ENCODE measurements at places on chromosomes 13 and 19.

DNA sequence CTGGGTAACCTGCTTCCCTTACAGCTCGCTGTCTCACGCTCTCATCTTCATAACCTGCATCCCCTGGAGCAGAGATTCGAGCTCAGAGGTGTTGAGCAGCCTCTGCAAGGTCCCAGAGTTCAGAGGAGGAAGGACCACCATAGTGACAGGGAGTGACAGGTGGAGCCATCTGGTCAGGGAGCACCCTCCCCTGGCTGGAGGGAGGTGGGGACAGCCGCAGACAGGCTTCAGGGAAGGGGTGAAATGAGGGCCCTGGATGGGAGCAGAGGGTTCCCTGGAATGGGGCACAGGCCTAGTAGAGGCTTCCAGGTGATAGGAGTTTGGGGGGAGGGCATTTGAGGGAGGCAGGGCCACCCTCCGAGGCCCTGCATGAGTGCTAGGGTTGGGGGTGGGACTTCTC lies 82.1 kb downstream of the ZNF429 start:
- DNase-seq = no peak

GRCh38 chr13:71056581-71056980 lies 810.4 kb downstream of the DACH1 start:
- no peak for DNase-seq

DNA sequence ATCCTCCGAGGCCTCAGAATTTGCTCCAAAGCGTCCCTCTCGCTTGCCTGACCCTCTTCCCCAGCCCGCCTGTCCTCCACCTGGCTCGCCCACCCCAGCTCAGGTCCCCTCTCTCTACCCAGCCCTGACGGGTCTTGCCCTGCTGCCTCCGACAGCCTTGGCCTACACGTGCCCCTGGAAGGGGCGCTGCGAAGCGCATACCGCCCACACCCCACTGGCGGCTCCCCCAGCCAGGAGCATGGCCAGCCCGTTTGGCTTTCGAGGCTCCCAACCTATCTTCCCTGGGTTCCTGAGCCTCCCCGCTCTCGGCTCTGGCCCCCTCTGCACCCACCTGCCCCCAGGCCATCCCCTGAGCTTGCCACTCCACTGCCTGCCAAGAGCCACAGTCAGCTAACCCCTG lies 4.5 kb downstream of the XAB2 start:
- DNase-seq = no peak

GRCh38 chr13:109883181-109884180 lies 97.1 kb upstream of the IRS2 start:
- no peak for DNase-seq

GRCh38 chr13:25927363-25927762 lies 124.5 kb downstream of the SHISA2 start:
- DNase-seq = no peak

DNA sequence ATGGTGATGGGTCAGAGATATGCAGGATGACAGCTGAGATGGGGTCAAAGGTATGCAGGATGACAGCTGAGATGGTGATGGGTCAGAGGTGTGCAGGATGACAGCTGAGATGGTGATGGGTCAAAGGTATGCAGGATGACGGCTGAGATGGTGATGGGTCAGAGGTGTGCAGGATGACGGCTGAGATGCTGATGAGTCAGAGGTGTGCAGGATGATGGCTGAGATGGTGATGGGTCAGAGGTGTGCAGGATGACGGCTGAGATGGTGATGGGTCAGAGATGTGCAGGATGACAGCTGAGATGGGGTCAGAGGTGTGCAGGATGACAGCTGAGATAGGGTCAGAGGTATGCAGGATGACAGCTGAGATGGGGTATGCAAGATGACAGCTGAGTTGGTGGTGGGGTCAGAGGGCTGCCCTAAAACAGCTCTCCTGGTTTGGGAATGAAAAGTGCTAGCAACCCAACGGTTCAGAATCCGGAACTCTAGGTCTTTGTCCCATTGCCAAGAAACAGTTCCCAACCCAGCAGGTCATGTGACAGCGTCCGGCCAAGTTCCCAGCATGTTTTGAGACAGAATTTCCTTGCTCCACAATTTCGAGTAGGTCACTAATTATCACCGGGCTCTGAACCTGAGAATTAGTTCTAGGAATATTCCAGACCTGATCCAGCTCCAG lies 3.2 kb downstream of the SELENOW start:
- DNase-seq = no peak

- DNase-seq = no peak
These were observed 315 bp downstream of the ZNF492 start for GRCh38 chr19:22634450-22634827.

DNA sequence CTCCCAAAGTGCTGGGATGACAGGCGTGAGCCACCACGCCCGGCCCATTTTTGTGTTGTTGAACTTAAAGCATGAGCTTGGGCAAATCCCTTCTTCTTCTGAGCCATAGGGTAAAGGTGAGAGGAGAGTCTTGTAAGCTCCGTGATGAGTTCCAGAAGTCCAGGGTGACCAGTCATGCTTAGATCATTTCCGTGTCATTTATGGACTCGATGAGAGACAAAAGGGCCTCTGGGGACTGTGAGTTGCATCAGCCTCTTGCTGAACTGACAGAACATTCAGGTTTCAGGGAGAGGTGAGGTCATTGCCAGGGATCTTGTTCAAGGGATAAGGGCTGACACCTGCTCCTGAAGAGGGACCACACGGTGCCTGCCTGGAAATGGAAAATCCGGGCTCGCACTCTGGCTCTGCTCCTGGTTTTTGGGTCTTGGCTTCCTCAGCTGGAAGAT lies 53.6 kb downstream of the GADD45B start:
- DNase-seq = no peak

DNA sequence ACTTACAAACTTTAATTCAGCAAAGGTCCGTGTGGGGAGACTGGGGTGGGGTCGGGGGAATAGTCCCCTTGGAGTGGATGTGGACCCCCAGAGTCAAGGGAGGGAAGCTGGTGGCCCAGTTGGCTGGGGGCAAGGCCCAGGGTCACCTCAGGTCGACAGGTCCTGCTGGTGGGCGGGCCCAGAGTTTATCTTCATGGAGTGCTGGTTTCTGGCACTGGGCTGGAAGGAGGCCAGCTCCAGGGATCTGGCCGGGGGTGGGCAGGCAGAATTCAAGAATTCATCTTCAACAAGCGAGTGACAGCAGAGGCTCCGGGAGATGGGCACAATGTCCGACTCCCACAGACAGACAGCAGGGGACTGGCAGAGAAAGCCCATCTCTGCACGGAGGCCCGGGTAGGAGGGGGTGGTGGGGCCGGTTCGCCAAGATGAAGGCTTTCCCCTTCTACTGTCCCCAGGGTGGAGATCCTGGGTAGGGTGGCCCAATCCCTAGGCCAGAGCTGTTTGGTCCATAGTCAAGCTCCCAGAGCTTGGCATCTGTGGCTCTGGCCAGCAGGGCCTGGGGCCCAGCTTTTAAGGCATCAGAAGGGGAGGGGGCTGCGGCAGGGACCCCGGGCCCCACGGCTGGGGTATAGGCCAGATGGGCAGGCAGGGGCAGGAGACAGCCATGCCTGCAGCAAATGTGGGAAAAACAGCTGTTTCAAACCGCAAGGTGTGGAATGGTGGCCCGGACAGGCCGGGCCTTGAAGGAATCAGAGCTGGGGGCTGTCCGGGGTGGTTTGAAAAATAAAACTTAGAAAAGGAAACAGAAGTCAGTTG lies 622 bp upstream of the FDX2 start:
- no peak for DNase-seq

DNA sequence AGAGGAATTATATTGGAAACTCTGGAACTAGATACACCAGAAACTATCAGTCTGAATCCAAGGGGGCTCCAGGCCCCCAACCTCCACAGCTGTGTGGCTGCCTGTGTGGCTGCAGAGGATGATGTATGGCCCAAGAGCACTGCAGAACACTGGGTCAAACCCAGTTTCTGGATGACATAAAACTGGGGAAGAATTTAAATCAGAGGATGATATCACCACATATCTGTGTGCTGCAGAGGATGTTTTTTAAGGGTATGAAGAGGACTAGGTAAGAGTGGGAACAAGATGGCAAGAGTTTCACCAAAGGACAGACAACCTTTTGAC lies 226.4 kb downstream of the SUCLA2 start:
- no peak for DNase-seq

DNA sequence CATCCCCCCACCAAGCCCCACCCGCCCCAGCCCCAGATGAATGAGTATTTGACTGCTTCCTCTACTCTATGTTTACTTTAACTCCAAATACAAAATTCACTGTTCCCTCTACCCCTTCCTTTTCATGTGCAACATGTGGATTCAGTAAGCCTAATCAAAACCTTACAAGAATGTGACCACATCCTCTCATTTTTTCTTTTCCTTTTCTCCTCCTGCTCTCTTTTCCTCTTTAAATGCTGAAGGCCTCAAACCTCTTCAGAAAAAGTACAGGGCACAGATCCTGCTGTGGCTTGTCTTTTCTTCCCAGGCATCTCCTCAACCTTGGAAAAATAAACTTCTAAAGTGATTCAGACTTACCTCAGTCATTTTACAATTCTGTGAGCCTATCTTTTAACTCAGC lies 119.0 kb downstream of the MYCBP2 start:
- no peak for DNase-seq

GRCh38 chr19:54436031-54436523 lies 12.9 kb upstream of the LENG8 start:
- DNase-seq = no peak

GRCh38 chr13:39394796-39395678 lies 208.0 kb downstream of the LHFPL6 start:
- no peak for DNase-seq

GRCh38 chr19:41206456-41206855 lies 12.6 kb upstream of the AXL start:
- DNase-seq = no peak

DNA sequence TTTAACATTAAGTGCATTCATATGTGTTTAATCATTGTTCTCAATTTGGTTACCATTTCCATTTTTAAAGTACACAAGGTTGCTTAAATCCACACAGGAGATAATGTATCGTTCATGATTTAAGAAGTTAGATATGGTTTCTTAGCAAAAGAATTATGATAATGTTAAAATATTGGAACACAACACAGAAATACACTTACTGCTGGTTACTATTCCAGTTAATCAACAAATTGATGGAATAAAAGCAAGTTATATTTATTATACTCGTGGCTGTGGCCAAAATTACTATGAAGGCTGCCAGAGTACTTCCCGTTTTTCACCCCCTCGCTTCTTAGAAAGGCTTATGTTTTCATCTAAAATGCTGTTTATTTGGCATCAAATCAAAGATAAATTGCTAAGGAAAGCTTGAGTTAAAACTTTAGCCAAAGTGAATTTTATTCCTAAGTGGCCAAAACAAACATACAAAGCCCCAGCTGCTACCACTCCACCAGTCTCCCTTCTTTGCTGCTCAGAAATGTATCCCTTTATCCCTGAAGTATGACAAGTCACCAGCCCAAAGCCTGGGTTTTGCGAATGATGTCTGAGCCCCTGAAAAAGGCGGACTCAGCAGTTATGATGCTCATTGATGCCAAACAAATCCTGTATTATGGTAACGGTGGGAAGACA lies 27.7 kb downstream of the LCP1 start:
- no peak for DNase-seq

GRCh38 chr13:92390217-92390616 lies 836.4 kb upstream of the GPC6 start:
- DNase-seq = no peak

- DNase-seq = no peak
These were observed 12.2 kb downstream of the BRD4 start for GRCh38 chr19:15320116-15320515.

DNA sequence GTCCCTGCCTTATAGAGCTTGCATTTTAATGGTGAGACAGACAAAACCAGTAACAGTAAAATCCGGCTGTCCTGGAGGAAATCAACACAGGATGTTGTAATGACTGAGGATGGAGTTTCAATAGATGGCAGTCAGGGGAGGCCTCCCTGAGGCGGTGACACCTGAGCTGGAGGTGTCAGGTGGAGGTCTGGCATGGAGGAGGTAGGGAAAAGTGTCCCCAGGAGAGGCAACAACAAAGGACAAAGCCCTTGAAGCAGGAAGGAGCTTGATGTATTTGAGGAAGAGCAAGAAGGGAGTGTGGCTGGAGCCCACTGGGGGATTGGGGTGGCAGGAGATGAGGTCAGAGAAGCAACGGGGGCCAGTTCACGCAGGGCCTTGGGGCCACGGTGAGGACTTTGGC lies 7.8 kb downstream of the GRIN2D start:
- no peak for DNase-seq

DNA sequence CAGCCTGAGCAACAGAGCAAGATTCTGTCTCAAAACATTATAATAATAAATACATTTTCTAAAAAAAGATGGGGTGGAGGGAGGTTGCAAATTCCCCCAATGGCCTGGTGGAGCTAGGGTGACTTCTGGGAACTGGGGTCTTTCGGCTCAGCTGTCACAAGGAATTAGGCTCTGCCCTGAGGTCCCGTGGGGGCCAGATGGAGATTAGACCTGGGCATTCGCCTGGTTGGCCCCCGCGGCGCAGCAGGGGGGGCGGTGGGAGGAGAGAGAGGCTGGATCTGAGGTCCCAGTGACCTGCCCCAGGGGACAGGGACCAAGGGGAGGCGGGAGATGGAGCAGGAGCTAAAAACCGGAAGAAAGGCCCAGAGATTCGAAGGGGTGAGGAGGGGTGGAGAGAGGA lies 14.8 kb downstream of the FUT6 start:
- no peak for DNase-seq

DNA sequence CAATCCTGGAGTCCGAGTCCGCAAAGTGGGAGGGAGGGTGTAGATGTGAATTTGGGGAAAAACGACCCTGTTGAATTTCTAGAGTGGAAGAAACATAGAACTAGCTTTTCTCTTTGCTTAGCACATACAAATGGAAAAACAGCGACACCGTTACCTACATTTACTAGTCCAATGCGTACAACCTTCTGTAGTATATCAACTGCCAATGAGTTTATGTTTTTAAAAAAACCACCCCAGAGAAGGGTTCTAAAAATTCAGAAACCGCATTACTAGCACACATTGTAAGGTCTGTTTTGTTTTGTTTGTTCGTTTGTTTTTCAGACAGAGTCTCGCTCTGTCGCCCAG lies 332 bp upstream of the SUPT20H start:
- no peak for DNase-seq

- no peak for DNase-seq
These were observed 404.4 kb downstream of the SPRY2 start for GRCh38 chr13:79936368-79937136.

GRCh38 chr13:110560601-110561343 lies 750 bp downstream of the RAB20 start:
- no peak for DNase-seq

- DNase-seq = no peak
These were observed 5.4 kb upstream of the LRFN1 start for GRCh38 chr19:39325778-39326665.

DNA sequence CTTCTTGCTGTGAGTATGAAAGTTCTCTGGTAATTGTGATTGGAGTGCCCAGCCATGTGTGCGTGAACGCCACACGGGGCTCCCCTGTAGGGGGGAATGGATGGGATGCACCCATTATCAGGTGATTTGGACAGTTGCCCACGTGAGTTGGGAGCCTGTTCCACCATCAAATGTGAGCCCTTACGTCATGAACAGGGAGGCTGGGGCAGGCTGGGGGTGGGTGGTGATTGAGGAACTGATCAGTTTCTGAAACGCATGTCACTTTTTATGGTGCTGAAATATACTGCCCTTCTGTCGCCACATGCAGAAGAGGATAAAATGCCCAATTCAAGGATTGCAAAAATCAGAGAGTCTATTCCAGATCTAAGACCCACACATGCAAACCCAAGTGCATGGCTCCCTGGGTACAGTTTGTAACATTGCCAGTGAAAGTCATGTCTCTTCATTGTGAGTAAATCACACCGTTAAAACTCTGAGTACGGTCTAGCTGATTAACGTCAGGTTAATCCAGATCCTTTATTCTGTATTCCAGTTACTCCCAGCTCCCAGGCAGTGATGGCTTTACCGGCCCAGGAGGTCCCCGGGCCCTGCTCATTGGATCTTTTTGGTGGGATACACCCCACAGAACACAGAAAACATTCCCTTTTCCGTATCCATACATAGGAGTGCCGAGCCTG lies 90.2 kb downstream of the RAB20 start:
- DNase-seq = no peak

Data from stimulated activated CD4-positive, alpha-beta T cell treated with anti-CD3 and anti-CD28 coated beads, Interleukin-15, amount 100 ng/mL, for 1 hour (primary cell).